DMS153 (cell line): ENCODE measurements at places on chromosomes 16 and 17.

DNA sequence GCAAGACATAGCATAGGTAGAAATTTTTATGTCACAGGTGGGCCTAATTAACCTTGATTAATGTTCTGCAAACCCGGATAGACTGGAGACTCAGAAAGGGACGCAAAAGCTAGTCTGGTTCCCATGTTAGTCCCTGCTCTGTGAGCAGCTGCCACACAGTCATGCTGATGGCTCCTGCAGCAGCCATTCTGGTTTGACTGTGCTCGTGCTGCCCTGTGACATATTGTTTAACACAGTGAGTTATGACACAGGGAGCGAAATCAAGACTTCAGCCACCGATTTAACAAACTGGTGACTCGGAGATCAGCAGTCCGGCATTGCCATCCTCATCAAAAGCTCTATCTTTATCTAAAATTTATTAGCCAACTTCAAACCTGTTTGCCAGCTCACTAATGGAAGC is 169.8 kb downstream of the WWOX start:
- DNase-seq = no peak

- no peak for DNase-seq
Observed at GRCh38 chr16:26993511-26993910, 73.2 kb upstream of the C16orf82 start.

DNA sequence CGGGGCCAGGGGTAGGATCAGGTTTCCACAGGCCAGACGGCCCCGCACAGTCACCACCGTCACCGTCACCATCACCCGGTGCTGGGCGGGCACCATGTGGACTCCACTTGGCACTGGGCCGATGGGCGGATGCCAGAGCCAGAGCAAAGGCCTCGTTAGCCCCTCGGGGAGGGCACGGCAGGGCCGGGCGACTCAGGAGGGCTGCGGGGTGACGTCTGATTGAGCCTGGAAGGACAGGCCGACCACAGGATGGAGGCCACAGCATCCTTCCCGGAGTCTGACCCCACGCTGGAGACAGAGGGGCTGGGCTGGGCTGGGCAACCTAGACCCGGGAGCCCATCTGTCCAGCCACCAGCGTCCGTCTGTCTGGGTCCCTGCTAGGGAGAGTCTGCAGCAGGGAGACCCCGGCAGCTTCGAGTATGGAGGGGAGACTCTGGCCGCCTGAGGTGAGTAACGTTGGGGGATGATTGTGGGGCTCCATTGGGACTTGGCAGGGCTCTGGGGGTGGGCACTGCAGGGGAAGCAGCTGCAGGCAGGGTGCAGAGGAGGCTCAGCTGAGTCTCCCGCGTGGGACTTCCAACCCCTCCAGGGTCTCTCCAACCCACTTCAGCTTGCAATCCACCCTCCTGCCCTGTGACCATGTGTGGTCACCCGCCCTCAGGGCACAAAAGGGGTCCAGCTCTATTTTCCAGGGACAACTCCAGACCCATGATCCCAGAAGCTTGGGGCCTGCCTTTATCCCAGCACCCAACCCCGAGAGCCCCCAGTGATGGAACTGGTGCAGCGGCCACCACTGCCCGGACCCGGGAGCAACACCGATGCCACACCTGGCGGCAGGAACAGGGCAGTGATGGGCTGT is 22.6 kb downstream of the SLC25A10 start:
- no peak for DNase-seq

DNA sequence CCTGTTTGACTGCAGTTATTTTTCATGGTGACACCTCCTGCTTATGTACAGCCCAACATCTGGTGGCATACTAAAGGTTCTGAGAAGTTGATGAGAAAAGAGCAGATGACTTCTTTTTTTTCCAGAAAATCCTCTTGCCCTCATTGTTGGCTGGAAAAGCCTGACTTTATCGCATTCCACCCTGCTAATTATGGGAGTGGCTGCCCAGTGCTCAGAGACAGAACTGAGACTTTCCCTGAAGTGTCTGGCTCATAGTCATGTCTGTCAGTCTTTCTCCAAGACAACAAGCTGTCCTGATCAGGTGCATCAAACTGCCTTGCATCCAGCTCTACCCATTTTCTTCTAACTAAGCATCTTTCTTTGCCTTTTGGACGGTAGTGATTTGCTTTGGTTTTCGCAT is 355.2 kb downstream of the CPPED1 start:
- DNase-seq = no peak

- no peak for DNase-seq
Observed at GRCh38 chr17:38687286-38687685, 12.5 kb upstream of the EPOP start.

GRCh38 chr16:12573300-12573699 is 230.4 kb downstream of the CPPED1 start:
- no peak for DNase-seq

DNA sequence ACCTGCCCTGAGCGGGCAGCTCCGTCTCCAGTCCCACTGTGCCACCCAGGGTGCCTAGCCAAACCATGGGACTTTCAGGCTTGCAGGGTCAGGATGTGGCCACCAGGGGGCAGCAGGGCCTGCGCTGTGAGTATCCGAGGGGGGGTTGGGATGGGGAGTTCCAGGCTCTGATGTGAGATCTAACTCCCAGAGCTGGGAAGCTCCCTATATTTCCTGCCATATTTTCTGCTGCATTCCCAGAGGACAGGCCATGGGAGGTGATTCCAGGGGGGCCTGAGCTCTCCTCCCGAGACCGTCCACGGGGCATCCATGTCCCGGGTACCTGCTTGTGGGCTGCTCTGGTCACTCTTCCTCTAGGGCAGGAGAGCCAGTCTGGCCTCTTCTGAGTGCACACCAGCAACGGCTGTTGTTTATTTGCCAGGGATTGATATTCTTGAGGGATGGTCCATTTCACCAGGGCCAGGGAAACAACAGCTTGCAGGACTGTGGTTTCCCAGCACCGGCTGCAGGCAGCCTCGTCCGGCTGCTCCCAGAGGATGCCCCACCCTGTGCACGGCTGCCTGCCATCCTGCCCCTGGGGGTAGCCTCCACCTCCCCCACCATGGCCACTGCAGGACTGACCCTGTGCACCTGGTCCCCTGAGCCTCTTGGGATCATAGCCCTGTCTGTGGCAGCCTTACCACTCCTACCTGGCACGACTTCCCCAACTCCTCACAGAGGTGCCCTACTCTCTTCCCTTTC is 1.2 kb downstream of the GPR142 start:
- peak; percentile 5 for DNase-seq

DNA sequence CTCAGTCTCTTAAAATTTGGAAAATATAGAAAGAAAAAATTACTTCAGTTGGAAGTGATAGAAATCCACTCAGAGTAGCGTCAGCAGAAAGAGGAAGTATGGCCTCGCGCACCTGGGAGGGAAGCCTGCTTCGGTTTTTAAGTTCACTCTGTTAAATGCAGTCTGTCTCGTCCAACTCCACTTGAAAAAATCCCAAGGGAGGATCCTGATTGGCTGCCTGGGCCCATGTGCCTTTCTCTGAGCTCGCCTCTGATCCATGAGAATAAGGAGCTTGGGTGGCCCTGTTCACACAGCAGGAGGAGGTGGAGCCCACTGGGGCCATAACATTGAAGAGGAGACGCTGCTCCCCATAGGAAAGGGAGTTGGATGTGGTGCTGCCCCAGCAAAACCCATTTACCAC is 40.7 kb downstream of the DNAJA2 start:
- DNase-seq = no peak

GRCh38 chr17:4592240-4593005 is 8.1 kb downstream of the SMTNL2 start:
- DNase-seq = no peak

- DNase-seq = no peak
Observed at GRCh38 chr16:28845293-28845692, 855 bp downstream of the TUFM start.

- DNase-seq = no peak
Observed at GRCh38 chr17:48483471-48484131, 47.2 kb downstream of the HOXB1 start.

GRCh38 chr17:7440113-7440833 is 961 bp downstream of the FGF11 start:
- DNase-seq = no peak

DNA sequence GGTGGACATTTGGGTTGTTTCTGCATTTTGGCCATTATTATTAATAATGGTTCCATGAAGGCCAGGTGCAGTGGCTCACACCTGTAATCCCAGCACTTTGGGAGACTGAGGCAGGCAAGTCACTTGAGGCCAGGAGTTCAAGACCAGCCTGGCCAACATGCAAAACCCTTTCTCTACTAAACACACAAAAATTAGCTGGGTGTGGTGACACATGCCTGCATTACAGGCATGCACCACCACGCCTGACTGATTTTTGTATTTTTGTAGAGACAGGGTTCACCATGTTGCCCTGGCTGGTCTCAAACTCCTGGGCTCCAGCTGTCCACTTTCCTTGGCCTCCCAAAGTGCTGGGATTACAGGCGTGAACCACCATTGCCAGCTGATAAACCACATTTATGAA is 58.5 kb downstream of the TNFRSF13B start:
- no peak for DNase-seq

DNA sequence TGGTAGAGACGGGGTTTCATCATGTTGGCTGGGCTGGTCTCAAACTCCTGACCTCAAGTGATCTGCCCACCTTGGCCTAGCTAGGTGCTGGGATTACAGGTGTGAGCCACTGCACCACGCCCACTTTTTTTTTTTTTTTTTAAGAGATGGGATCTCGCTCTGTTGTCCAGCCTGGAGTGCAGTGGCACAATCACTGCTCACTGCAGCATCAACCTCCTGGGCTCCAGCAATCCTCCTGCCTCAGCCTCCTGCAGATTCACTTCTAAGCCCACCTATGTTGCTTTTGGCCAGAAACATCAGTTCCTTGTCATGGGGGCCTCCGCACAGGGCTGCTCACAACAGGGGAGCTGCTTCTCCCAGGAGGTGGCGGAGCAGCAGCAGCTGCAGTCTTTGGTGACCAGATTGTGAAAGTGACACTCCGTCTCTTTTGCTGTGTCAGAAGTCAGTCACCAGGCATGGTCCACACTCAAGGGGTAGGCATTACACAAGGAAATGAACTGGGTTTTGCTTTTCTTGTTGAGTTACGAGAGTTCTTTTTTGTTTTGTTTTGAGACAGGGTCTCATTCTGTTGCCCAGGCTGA is 4.5 kb upstream of the NME4 start:
- no peak for DNase-seq

GRCh38 chr17:30720013-30720471 is 104.5 kb downstream of the CRLF3 start:
- no peak for DNase-seq

DNA sequence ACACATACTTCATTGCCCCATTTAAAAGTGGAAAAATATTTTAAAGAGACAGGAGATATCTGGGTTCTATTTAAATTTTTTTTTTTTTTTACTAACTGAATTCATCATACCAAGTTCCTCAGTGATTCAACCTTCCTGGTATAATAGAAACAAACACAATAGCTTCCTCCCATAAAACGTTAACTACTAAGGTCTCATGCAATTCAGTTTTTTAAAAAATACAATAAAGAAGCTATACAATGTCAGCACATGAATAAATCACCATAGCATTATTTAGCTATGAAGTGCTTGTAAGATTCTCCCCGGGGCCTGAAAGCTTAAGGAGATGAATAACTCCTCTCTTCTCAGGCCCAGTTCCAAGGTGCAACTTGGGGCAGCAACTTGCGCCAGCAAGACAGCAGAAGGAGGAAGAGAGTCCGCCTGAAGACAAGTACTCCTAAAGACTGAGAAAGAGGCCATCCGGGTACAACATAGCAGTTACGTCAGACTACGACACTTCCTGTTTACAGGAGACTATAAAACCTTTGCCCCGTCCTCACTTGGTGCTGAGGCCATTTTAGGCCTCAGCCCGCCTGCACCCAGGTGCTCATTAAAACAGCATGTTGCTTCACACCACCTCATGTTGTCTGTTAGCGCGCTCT is 81.5 kb downstream of the MYO1D start:
- no peak for DNase-seq

DNA sequence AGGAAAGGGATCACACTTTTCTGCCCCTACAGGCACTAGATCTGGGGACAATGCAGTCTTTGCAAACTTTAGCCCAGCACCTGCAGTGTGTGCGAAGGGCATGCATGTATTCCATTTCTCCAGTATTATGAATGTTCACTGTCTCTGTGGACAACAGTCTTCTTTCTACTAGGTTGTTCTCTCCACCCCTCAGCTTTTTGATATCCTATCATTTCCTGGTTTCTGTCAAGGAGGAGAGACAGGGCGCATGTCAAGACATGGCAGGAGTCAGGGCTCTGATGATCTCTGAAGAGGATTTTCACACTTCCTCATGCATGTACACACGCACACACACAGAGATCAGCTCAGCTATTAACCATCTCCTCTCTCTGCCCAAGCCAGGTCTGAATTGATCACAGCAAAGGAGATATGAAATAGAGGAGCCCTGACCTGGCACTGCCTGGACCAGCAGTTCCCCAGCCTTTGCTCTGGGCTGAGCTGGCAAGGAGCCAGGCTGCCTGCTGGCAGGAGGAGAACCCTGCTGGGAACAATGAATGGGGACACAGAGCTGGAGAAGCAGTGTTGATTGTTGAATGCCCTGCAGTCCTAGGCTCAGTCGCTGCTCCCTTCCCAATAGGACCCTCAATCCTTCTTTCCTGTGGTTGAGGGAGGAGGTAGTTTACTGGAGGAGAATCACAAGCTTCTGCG is 2.6 kb downstream of the GPR179 start:
- peak; percentile 89 for DNase-seq

DNA sequence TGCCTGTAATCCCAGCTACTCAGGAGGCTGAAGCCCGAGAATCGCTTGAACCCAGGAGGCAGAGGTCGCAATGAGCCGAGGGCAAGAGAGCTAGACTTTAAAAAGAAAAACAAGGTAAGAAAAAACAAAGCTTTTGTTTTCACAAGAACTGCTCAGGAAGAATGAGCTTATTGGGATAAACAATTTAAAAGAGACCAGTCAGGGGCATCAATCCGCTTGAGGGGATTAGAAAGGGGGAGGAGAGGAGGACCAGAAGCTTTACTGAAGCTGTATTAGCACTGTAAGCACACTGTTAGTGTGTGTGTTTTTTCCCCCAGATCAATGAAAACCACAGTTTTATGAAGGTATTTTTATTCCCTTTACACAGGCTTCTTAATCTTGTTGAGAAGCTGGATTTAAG is 8.8 kb downstream of the TMEM170A start:
- no peak for DNase-seq

GRCh38 chr16:54093281-54093680 is 193.3 kb downstream of the IRX3 start:
- DNase-seq = no peak

- DNase-seq = no peak
Observed at GRCh38 chr16:75075688-75076268, 40.8 kb downstream of the LDHD start.

DNA sequence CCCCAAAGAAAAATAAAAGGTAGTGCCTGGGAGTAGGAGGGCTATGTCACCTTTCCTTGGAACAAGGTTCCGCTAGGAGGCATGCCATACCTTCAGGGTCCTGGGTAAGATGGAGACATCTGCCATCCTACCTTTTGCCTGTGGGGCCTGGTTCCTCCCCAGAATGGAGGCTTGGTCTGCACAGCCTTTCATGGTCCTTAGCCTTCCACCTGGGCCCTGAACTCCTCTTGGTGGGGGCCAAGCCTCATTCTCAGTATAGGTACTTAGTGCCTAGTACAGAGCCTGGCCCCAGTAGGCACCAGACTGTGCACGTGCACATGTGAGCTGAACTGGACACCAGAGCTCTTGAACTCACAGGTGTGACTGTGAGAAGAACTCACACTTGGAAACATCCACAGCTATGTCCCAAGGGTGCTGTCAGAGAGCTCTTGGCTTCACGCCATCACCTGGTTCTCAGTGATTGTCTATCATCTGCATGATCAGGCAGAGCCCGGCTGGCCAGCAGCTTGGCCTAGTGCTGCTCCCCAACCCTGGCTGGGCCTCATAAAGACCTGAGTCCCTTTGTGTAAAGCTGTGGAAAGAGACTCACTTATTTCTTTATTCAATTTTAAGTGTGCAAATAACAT is 143.2 kb downstream of the SOCS1 start:
- peak; percentile 38 for DNase-seq
